Aorta (tissue), 5 donors: ENCODE measurements at places on chromosomes 1 and 21. TPM values are rescaled to one million over a fixed set of nuclear protein-coding genes. Genes with fewer than 3 reads are reported as not detected.
A peak's percentile ranks its signal among the peaks of the same experiment; 100 is the strongest.

Gene FNBP1L
- 28.6 TPM for total RNA-seq

Gene TIMM17A
- total RNA-seq = 48.8 TPM

Gene SPRR1B
- total RNA-seq = not detected

Gene VWA5B1
- total RNA-seq = not detected

Gene KLHDC8A
- total RNA-seq = 1.2 TPM

Gene GJA9
- total RNA-seq = not detected

Gene HFM1
- 1.2 TPM for total RNA-seq

Gene DNM3
- 16.2 TPM for total RNA-seq

DNA sequence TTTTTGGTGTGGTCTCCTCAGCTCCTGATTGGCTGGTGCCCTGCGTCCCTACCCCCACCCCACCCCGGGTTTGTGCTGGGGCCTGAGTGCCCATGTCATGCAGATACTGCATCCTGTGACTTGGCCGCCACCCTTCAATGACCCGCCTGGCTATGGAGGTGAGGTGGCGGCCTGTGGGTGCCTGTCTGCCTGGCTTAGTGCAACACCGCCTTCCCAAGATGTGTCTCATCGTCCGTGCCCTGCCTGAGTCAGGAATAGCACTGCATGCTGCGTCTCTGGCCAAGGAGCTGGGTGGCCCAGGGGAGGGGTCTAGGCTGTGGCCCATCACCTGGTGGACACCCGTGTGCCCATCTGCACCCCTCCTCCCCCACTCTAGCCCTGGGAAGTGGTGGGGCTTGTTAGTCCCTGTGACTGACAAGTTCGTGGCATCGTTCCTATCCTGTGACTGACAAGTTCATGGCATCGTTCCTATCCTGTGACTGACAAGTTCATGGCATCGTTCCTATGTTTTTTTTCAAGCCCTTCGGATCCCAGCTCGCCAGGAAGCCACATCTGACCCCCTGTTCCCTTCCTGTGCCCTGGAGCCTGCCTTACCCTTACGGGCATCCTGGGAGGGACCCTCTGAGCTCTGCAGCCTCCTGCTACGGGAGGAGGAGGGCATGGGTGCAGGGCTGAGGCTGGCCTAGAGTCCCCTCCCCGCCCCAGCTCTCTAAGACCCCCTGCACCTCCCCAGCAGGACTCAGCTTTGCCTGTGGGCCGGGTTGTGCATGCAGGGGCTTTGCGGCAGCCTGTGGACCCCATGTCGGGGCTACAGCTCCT, 7.5 kb downstream of the SLX9 start:
- no peaks in the 10 kb centered on the region for H3K27me3 ChIP-seq
- H3K4me3 ChIP-seq = no peak overlapping the region
- no peaks in the 10 kb centered on the region for H3K4me1 ChIP-seq
- no peak overlapping the region for H3K27ac ChIP-seq
- no peaks in the 10 kb centered on the region for H3K36me3 ChIP-seq
- peak; percentile 44 for DNase-seq

- H3K4me3 ChIP-seq = no peak overlapping the region
- H3K27me3 ChIP-seq = no peaks in the 10 kb centered on the region
- H3K4me1 ChIP-seq = no peaks in the 10 kb centered on the region
- no peak overlapping the region for H3K27ac ChIP-seq
- no peaks in the 10 kb centered on the region for H3K36me3 ChIP-seq
These were observed 1489.1 kb downstream of the PLA2G4A start for GRCh38 chr1:188317894-188318293.

GRCh38 chr1:117627546-117628130, 21.8 kb downstream of the TENT5C start:
- H3K4me3 ChIP-seq = no peak overlapping the region
- peaks cover 7% of the 10 kb centered on the region for H3K4me1 ChIP-seq
- no peak for DNase-seq
- peak overlapping the region; percentile 85 for H3K27ac ChIP-seq
- no peaks in the 10 kb centered on the region for H3K27me3 ChIP-seq

- no peaks in the 10 kb centered on the region for H3K4me1 ChIP-seq
- no peak overlapping the region for H3K27ac ChIP-seq
- H3K27me3 ChIP-seq = no peaks in the 10 kb centered on the region
- H3K4me3 ChIP-seq = no peak overlapping the region
- H3K36me3 ChIP-seq = no peaks in the 10 kb centered on the region
These were observed 6.2 kb downstream of the ADAMTSL4 start for GRCh38 chr1:150555198-150555970.

DNA sequence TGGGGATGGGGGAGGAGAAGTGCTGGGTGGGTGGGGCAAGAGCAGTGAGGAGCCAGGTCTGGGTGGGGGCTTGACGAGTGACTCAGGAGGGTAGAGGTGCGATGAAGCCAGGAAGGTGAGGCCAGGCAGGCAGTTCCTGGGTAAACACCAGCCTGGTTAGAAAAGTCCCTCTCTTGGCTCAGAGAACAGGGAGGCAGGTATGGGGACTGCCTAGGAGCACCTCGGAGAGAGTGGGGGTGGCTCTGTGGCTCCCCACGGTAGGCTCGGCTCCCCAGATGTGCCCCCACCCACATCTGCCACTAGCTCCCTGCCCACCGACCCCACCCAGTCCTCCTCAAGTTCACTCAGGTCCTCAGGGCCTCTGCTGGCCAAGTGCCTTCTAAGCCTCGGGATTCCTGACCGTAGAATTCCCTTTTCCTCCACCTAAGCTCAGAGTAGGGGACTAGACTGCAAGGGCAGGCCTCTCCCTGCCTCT, 1.2 kb downstream of the HSPG2 start:
- peak; percentile 51 for DNase-seq
- H3K27me3 ChIP-seq = no peaks in the 10 kb centered on the region
- no peaks in the 10 kb centered on the region for H3K4me1 ChIP-seq
- H3K27ac ChIP-seq = peak overlapping the region; percentile 62
- peak overlapping the region; percentile 96 for H3K4me3 ChIP-seq
- no peaks in the 10 kb centered on the region for H3K36me3 ChIP-seq

- H3K4me1 ChIP-seq = peaks cover 3% of the 10 kb centered on the region
- no peaks in the 10 kb centered on the region for H3K27me3 ChIP-seq
- H3K27ac ChIP-seq = peak overlapping the region; percentile 94
- peak; percentile 84 for DNase-seq
These were observed 40.6 kb downstream of the AKNAD1 start for GRCh38 chr1:108816049-108816893.

GRCh38 chr1:35668506-35668905, 27.2 kb upstream of the PSMB2 start:
- no peaks in the 10 kb centered on the region for H3K36me3 ChIP-seq
- no peaks in the 10 kb centered on the region for H3K27me3 ChIP-seq
- H3K27ac ChIP-seq = no peak overlapping the region
- no peaks in the 10 kb centered on the region for H3K4me1 ChIP-seq
- no peak for DNase-seq

- H3K27me3 ChIP-seq = no peaks in the 10 kb centered on the region
- H3K27ac ChIP-seq = no peak overlapping the region
- DNase-seq = no peak
- peak overlapping the region; percentile 90 for H3K4me3 ChIP-seq
These were observed 403 bp upstream of the C1orf122 start for GRCh38 chr1:37807220-37807554.

GRCh38 chr1:23403735-23404486, 20.6 kb downstream of the TCEA3 start:
- no peaks in the 10 kb centered on the region for H3K4me1 ChIP-seq
- DNase-seq = peak; percentile 92
- H3K27ac ChIP-seq = no peak overlapping the region
- no peaks in the 10 kb centered on the region for H3K27me3 ChIP-seq
- no peaks in the 10 kb centered on the region for H3K36me3 ChIP-seq
- no peak overlapping the region for H3K4me3 ChIP-seq

DNA sequence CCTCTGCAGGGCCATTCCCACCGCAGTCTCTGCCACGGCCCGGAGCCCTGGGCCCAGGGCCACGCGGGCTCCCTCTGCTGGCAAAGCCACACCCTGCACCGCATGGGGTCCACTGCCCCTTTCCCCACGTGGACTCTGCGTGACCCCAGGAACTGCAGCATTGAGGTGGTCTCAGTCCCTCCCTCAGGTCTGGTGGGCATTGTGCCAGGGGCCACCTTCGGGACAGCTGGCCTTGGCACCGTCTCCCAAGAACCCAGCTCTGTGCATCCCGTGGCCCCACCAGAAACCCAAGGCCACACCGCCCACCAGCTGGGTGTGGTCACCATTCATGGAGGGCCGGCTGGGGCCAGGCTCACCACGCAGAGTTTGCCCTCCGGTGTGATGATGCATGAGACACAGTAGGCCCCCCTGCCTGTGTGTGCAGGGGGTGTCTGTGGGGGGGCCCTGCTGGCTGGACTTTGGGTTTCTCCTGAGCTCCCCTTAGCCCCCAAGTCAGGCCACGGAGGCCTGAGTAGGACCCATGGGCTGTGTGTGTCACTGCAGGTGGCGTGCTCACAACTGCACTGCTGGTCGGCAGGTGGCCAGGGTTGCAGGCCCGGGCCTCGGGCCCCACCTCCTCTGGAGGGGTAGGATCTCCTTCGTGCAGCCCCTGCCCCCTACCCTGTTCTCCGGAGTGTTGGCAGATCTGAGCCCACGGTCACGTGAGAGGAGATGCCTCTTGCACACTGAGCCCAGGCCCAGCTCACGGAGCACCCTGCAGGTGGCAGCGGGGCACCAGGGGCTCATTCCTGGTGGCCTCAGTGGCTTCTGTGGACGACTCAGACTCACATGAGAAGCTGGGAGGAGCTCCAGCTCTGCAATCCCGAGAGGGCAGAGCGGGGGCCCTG, 5.8 kb downstream of the VWA1 start:
- no peak overlapping the region for H3K4me3 ChIP-seq
- H3K4me1 ChIP-seq = no peaks in the 10 kb centered on the region
- DNase-seq = no peak

GRCh38 chr1:6577831-6578525, 1.8 kb upstream of the ZBTB48 start:
- H3K27me3 ChIP-seq = no peaks in the 10 kb centered on the region
- DNase-seq = no peak

DNA sequence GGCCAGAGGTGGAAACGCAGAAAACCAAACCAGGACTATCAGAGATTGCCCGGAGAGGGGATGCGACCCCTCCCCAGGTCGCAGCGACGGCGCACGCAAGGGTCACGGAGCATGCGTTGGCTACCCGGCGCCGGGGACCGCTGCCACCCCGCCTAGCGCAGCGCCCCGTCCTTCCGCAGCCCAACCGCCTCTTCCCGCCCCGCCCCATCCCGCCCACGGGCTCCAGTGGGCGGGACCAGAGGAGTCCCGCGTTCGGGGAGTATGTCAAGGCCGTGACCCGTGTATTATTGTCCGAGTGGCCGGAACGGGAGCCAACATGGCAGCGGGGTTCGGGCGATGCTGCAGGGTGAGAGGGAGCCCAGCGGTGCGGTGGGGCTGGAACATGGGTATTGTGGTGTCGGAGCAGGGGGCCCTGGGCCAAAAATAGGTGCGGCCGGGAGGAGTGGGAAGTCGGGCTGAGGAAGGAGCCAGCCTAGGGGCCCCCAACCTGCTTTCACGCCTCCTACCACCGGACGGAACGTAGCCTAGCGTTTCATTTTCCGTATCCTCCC, at the start of gene ACADM:
Gene ACADM (plus strand): TSS at position 238 of the 551 bp plus-strand sequence. CDS start 79 bp downstream, at position 317.
- H3K27me3 ChIP-seq = no peaks in the 10 kb centered on the region
- peak within 1 kb of the TSS; percentile 19 for H3K27ac ChIP-seq
- H3K4me1 ChIP-seq = peaks cover 2% of the 10 kb centered on the region
- peak; percentile 91 for DNase-seq

DNA sequence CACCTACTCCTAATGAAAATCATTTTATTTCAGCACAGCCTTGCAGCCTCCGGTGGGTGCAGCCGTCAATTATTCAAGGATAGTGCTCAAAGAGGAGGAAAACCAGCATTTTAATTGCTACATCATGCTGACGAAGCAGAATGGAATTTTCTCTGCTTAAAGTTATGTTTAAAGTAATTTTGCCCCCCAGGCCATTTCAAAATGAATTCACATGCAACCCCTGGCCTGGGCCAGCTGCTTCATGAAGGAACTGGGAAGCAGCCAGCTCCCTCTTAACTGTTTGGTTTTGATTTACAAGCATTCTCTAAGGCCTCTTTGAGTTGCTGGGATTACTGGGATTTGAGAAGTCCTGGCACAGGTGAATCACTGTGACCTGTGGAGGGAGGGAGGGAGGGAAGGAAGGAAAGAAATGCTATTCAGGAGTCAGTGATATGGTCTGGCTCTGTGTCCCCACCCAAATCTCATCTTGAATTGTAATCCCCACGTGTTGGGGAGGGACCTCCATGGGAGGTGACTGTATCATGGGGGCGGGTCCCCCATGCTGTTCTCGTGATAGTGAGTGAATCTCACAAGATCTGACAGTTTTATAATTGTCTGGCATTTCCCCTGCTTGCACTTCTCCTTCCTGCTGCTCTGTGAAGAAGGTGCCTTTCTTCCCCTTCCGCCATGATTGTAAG, 66.0 kb downstream of the PGBD5 start:
- no peaks in the 10 kb centered on the region for H3K36me3 ChIP-seq
- DNase-seq = no peak
- H3K4me1 ChIP-seq = no peaks in the 10 kb centered on the region

DNA sequence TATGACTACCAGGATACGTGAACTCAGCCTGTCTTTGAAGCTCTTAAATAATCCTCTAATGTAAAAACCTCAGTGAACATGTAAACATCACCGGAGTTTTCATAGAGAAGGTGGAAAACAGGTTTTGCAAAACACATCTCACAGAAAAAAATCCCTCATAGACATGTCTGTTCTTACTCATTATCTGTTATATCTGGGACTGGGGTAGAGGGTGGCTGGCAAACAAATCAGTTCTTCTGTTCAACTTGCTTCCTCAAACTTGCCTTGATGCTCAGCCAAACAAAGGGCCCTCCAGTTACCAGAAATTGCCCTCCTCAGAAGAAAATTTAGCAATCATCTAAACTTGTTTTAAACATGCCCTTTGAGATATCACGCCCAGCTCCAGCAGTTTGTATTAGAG, 66.1 kb upstream of the CXADR start:
- DNase-seq = no peak
- no peaks in the 10 kb centered on the region for H3K27me3 ChIP-seq
- no peak overlapping the region for H3K4me3 ChIP-seq
- no peak overlapping the region for H3K27ac ChIP-seq
- no peaks in the 10 kb centered on the region for H3K36me3 ChIP-seq
- H3K4me1 ChIP-seq = no peaks in the 10 kb centered on the region

DNA sequence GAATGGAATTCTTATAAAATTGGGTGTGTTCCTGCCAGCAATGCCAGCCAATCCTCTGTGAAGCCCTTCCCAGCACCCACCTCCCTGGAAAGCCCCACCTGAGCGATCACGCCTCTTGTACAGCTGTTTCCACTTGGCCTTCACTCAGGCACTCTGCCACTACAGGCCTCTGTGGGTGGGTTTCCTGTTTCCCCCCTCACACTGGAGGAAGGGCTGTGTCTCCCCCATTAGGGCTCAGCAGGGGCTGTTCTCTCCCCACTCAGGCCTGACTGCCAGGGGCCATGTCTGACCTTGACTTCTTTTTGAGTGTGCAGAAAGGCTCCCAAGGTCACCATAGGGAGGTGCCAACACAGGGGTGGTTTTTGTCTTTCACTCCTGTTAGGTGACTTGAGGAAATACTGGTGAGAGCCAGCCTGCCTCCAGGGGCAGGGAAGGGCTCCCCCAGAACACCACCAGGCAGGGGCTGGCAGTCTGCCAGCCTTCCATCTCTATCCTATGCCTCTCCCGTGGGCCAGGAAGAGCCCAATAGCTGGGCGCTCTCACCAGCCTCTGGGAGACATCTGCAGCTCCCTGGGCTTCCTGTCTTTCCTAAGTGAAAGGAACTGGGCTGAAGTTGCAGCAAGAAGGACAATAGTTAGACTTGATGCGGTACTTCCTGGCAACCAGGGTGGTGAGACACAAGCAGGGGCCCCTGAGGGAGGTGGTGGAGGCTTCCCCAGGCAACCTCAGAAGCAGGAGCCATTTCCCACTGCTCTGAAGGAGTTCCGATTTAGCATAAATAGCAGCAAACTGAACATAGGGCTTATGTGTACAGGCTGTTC, 49.1 kb downstream of the ELK4 start:
- H3K27ac ChIP-seq = no peak overlapping the region
- no peaks in the 10 kb centered on the region for H3K27me3 ChIP-seq
- no peak for DNase-seq
- no peaks in the 10 kb centered on the region for H3K36me3 ChIP-seq
- H3K4me3 ChIP-seq = no peak overlapping the region
- H3K4me1 ChIP-seq = no peaks in the 10 kb centered on the region
